ENCODE measurements at places on chromosomes 5 and 9. TPM values are rescaled to one million over a fixed set of nuclear protein-coding genes. Genes with fewer than 3 reads are reported as not detected.
A peak's percentile ranks its signal among the peaks of the same experiment; 100 is the strongest.

PRR16 gene
- total RNA-seq: not detected

PRKAA1 gene
- 35.2 TPM for total RNA-seq

ANKRD34B gene
- not detected for total RNA-seq

CMBL gene
- 1.2 TPM for total RNA-seq

TMEM252 gene
- total RNA-seq: not detected

- DNase-seq: no peak
Measured at GRCh38 chr9:93577078-93577974, 942 bp downstream of the PHF2 start.

DNA sequence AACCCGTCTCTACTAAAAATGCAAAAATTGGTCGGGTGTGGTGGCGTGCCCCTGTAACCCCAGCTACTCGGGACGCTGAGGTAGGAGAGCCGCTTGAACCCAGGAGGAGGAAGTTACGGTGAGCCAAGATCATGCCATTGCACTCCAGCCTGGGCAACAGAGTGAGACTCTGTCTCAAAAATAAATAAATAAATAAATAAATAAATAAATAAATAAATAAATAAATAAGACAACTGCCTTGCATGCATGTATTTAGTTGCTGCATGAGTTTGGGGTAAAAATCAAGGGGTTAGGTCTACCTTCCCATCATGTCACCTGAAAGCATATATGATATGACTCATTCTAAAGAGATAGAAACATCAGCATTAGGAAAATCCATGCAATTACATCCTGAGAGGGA is 254.0 kb downstream of the ADAMTSL1 start:
- no peak for DNase-seq

DNA sequence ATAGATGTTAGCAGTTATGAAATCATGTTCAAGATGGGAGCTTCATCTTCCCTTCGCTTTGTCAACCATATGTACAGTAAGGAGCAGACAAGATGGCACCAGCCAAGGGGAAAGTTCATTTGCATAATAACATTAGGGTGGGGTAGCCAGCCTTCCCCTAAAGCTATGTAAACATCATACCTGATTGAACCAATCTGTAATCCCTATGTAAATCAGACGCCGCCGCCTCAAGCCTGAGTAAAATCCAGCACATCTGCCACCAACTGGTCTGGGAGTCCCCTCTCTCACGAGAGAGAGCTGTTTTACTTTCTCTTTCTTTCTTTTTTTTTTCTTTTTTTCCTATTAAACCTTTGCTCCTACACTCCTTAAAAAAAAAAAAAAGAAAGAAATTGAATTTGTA is 30.8 kb upstream of the REEP2 start:
- peak; percentile 81 for DNase-seq

GRCh38 chr9:98185611-98186171 is 6.7 kb downstream of the CORO2A start:
- no peak for DNase-seq

GRCh38 chr5:89211836-89212235 is 328.9 kb upstream of the MEF2C start:
- no peak for DNase-seq

All from activated CD8-positive, alpha-beta T cell treated with anti-CD3 and anti-CD28 coated beads for 36 hours (primary cell).